ENCODE measurements at places on chromosomes 1 and 21. TPM values are rescaled to one million over a fixed set of nuclear protein-coding genes. Genes with fewer than 3 reads are reported as not detected.

Gene PLA2G2C
- total RNA-seq = not detected

Gene PTPRF
- 259 TPM for total RNA-seq

Gene MORC3
- 46.7 TPM for total RNA-seq

Gene FMO4
- total RNA-seq = 6.0 TPM

DNA sequence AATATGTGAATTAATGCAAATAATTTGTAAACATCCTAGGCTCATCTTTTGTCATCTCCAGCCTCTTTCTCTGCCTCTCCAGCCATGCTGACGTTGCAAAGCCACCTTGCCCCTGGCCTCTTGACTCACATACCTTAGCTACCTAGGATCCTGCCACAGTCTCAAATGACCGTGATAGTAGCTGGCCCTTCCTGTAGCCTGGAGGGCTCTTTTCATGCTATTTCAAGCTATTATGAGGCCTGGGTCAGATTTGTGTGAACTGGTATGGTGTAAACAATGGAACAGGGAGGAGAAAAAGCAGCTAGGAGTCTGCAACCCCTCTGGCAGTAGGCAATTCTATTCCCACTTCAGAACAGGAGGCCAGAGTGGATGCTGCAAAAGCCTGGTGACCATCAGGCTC lies 337.7 kb downstream of the DISC1 start:
- no peak for DNase-seq

- DNase-seq = no peak
Measured at GRCh38 chr1:181390410-181391077, 92.8 kb upstream of the CACNA1E start.

DNA sequence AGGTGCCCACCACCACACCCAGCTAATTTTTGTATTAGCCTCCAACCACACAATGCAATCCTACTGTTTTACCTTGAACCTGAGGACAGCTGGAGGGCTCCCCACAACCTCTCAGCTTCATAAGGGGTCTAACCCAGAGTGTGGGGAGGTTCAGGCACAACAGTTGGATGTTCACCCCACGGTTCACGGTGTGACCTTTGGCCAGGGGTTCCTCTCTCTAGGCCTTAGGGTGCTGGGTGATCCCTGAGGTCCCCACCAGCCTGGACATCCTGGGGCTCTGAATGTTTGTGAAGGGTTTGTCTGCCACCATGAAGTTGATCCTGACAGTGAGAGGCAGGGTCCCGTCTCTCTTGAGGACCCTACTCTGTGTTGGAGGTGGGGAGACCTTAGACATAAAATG lies 3.9 kb downstream of the ACOT11 start:
- DNase-seq = no peak

- no peak for DNase-seq
Measured at GRCh38 chr1:226674892-226675714, 64.0 kb downstream of the ITPKB start.

DNA sequence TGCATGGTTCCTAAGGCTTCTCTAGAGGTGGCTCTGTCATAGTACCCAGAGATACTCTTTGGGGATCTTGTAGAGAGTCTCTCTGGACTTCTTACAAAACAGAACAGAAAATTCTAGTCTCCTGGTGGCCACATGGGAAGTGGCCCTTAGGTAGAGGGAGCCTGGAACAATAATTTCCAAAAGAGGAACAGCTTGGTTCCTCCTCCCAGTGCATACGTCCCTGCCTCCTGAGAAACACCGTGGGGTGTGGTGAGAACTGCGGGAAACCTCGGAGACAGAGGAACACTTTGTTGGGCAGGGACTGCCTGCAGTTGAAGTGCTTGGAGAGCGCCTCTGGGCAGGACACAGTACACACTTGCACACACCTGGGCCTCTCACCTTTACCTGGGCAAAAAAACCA lies 38.8 kb upstream of the EPHA8 start:
- no peak for DNase-seq
